NAMALWA (cell line): ENCODE measurements at places on chromosomes 11 and 22.

- DNase-seq, result no peak
These were observed 38.3 kb upstream of the NFAM1 start for GRCh38 chr22:42470366-42471082.

GRCh38 chr11:86919557-86920210, 35.5 kb downstream of the FZD4 start:
- peak; percentile 70 for DNase-seq

DNA sequence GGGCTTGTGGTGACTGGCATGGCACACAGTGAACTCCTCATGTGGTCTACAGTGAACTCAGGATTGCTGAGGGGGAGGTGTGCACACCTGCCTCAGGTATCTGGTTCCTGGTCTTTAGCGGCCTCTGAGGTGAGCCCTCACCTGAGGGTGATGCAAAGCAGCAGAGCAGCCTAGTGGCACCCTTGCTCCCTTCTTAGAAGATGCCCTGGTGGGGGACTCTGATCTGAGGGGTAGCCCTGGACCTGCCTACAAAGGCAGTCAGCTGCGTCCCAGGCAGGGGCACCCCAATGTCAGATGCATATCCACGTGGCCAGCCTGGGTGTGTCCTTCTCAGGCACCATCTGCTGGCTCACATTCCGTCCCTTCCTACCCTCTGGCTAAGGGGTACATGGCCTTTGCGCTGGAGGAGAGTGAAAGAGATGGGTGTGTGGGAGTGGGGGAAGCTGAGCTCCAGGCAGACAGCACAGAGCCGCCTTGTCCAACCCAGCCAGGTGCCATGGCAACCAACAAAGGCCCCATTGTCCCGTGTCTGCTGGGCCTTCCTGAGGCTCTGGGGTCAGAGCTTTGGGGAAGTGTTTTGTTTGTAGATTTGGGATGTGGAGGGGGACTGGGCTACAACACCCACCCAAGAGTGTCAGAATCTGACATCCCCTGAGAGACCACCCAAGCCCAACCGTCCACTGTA, 5.8 kb downstream of the PLEKHB1 start:
- DNase-seq, result no peak

- no peak for DNase-seq
These were observed 53.3 kb downstream of the APOL1 start for GRCh38 chr22:36306227-36306626.

DNA sequence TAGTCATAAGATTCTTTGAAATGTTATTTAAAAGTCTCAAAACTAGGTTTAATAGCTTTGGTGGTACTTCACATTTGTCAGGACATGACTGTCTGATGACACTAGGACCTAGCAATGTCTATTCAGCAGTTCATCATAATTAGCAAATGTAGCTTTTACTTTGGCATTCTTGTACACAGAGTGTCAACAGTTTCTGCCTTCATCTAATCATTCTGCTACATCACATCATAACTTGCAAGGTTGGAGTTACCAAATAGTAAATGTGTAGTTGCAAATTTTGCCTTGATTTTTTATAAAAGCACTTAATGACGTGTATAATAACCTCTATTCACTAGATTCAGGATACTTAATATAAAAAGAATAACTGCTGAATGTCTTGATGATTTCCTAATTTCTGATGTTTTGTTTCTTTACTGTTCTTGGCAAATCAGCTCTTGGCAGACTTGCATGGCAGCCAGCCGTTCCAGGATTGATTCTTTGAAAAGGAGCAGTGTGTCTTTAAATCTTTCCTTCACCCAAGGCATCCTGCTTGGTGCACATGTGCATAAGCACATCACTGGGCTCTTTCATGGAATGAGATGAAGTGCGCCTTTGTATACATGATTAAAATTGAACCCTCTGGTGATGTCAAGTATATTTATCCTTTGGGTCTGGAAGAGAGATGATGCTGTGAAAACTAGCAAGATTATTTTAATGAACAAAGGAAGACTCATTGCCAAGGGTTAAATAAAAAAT, 12.2 kb downstream of the FBXO7 start:
- no peak for DNase-seq

GRCh38 chr22:39153220-39153717, 789 bp upstream of the CBX7 start:
- no peak for DNase-seq

GRCh38 chr11:25863986-25864385, 467.9 kb upstream of the ANO3 start:
- DNase-seq, result no peak

- DNase-seq, result no peak
These were observed 3.4 kb upstream of the P2RY6 start for GRCh38 chr11:73268671-73269271.

GRCh38 chr11:44345781-44346180, 35.8 kb upstream of the ALX4 start:
- no peak for DNase-seq

DNA sequence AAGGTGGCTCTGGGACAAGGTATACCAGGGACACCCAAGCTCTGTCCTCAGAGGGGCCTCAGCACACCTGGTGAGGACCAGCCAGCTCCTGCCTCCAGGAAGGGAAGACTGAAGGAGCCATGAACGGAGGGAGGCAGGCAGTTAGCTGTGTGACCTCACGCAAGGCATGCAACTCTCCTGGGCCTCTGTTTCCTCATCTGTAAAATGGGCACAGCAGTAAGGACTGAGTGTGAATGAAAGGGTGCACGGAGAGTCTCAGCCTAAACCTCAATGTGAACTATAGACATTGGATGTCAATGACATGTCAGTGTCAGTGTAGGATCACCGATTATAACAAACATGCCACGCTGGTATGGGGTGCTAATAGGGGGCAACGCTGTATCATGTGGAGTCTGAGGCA, 18.4 kb downstream of the PGA5 start:
- no peak for DNase-seq

- no peak for DNase-seq
These were observed 26.3 kb downstream of the OPCML start for GRCh38 chr11:133506023-133506422.

GRCh38 chr22:49959782-49960158, 802 bp upstream of the PIM3 start:
- no peak for DNase-seq

GRCh38 chr11:6245536-6245935, 6.6 kb downstream of the CNGA4 start:
- DNase-seq, result no peak
